CD4-positive, alpha-beta T cell (primary cell): ENCODE measurements at places on chromosomes 2 and 18.

- DNase-seq, result no peak
Observed at GRCh38 chr2:231203087-231203486, 4.7 kb downstream of the ARMC9 start.

DNA sequence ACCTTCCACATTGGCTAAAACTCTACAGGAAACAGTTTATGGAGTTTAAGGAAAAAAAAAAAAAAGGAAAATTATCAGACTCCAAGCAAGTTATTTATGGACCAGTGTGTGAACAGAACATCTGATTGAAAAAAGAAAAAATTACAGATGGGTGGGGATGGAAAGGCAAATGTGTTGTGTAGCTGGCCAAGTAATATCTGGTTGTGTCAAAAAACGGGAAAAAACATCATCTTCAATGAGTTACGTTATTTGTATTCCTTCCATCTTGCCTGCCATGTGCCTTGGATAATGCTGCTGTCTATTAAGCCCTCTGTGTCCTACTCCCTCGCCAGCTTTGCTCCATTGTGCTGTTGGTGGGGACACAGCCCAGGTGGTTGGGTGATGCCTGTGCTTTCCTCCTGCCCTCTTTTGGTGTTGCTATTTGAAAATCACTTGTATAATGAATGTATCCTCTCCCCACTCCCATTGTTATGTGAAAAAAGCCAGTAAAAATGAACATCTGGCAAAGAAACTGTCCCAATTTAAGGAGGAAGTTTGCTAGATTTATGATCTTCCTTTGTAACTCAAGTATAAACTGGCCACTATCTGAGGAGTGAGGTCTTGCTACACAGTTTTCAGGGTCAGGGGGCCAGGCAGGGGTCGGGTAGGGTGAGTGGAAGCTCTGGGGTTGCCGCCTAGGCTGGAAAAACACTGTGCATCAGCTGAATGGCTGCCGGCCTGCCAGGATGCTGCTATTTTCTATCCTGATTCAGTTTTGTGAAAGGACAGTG, 155.9 kb downstream of the FMNL2 start:
- DNase-seq, result no peak

DNA sequence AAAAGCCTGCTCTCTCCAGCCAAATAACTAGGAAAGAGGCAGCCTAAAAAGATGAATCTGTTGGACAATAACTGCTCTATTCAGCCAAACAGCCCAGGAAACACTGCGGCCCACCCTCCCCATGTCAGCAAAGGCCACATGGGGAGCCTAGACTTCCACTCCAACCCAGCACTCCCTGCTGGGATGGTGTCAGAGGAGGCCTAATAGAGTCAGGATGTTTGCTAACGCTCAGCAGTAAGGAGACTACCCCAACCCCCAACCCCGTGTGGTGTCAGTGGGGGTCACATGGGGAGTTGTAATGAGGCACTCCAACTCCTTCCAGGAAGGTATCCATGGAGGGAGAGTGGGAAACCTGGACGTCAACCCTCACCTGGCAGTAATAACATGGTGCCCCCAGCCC, 41.6 kb downstream of the ZBTB7C start:
- no peak for DNase-seq

DNA sequence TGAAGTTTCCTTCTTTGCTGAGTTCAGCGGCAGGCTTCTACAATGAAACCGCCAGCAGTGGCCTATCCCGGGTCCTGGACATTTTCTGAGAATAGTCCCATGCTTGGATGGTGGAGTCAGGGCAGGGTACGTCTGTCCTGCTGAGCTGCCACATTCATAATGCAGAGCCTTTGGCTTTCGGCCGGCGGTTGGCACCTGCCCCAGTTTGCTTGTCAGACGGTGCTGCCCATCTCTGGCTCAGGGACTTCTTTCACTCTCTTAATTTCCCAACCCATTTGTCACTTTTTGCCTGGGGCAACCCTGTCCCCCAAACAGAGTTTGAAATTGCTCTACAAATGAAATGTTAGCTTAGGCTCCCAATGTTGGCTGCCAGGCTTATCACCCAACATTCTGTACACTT, 57.2 kb downstream of the SOX11 start:
- no peak for DNase-seq

DNA sequence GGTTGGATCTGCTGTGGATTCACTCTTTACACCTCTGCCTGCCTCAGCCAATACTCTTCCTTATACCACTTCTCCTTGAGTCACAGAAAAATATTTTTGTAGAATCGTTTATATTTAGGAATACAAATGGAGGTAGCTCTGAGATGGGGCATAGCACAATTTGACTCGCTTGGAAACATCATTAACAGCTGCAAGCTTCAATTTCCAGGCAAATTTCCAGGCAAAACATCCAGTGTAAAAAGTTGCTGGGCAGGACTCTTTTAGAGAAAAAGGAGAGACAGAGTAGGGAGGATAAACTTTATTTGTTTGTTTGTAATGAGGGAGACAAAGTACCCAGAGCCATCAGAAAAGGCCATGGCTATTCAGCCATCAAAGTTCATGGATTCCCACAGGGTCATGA, 74.4 kb upstream of the SOX11 start:
- DNase-seq, result no peak

DNA sequence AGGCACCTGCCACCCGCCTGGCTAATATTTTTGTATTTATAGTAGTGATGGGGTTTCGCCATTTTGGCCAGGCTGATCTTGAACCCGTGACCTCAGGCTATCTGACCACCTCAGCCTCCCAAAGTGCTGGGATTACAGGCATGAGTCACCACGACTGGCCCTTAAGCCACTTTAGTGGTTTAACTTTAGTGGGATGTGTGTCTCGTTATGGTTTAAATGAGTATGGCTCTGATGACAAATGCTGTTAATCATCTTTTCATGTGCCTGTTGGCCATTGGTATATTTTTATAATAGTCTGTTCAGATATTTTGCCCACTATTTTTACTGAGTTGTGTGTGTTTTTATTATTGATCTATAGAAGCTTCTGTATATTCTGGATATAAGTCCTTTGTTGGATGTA, 205.9 kb downstream of the MYO1B start:
- no peak for DNase-seq

- no peak for DNase-seq
Observed at GRCh38 chr2:160305081-160305750, 105.1 kb upstream of the ITGB6 start.

DNA sequence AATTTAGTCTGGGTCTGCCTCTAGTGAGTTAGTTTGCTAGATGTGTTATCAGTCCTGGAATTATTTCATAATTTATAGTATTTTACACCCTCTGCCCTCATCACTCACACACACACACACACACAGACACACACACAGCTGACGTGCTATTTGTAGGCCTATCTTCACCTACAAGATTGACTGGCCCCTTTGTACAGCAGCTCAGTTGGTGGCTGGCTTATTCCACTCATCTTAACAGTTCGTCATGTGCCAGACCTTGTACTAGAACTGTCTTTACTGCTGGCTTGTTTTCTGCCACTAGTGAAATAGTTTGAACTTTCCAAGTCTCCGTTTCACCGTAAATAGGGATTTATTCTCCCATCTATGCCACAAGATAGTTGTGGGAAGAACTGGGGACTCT, 21.3 kb downstream of the CENPO start:
- DNase-seq, result no peak

DNA sequence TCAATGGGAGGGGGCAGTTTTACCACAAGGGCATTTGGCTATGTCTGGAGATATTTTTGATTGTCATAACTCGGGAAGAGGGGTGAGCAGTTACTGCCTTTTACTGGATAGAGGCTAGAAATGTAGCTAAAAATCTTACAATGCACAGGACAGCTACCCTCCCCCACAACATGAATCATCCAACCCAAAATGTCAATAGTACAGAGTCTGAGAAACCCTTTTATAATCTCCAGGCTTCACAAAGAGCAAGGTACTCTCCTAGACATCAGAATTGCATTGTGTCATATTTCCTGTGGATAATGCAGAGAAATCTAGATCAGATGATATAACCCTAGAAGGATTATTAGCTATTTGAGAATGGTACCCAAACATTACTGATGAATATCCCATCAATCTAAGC, 277.1 kb upstream of the NRP2 start:
- no peak for DNase-seq

DNA sequence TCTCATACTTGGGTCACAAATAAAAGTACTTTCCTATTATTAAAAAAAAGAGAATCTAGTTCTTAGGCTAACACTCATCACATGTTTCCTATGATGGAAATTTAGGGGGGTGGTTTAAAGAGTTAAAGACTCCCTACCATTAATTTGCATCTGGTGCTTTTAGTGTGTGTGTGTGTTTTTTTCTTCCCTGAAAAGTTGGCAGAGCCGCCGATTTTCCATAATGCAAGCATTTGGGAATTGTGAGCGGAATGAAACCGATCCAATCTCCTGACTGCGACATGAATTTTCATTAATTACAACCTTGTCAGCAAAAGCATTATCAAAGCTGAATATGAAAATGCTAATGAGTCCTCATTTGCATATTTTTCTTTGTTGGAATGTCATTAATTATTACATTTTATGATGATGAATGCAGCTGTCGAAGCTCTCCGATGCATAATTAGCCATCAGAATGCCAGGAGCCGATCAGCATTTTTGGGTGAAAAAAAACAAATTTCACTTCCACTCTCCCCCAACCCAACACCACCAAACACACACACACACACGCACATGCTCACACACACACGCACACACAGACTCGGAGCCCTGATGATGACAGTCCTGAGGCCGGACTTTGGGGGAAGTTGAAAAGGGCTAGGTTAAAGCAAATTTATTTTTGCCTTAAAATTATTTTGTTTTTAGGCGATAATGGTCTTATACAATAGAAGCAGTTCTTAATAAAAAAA, 165.4 kb downstream of the TCF4 start:
- no peak for DNase-seq

- DNase-seq, result no peak
Observed at GRCh38 chr18:22447792-22448191, 30.1 kb upstream of the CTAGE1 start.

- DNase-seq, result no peak
Observed at GRCh38 chr2:68046642-68047240, 16.1 kb downstream of the C1D start.

- no peak for DNase-seq
Observed at GRCh38 chr2:139478165-139478914, 698.1 kb upstream of the NXPH2 start.

DNA sequence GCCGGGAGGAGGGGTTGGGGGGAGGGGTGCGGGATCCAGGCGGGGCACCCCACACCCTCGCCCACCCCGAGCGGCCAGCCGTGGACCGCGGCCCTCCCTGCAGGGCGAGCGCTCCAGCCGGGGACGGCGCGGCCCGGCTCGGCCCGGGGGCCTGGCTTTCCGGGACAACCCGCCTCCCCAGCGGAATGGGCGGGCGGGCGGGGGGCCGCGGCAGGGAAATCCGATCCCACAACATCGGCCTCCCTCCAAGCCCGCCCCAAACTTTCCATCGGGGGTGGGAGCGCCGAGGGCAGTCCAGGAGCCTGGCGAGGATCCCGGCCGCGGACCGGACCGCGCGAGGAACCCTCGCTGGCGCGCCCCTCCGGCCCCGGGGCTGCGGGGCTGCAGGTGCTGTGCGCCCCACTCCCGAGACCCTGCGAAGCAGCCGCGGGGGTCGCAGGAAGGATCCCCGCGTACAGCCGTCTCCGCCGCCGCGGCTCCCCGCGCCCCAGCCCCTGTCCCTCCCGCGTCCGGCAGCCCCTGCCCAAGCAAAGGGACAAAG, 529 bp downstream of the SEMA4C start:
- DNase-seq, result no peak

DNA sequence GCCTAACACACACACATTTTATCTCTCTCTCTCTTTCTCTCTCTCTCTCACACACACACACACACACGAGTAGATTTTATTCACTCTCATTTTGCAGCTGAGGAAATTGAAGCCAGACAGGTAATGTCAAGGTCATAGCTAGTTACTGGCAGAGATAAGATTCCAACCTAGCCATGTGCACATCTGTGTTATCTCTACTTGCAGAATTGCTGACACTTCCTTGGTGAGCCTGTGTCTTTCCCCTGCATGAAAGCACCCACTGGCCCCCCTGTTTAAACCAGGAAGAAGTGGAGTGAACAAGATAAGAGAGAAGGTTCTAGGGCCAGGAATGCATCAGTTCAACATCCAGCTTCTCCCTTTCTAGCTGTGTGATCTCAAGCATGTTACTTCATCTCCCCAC, 423.7 kb downstream of the TXNL1 start:
- DNase-seq, result no peak

DNA sequence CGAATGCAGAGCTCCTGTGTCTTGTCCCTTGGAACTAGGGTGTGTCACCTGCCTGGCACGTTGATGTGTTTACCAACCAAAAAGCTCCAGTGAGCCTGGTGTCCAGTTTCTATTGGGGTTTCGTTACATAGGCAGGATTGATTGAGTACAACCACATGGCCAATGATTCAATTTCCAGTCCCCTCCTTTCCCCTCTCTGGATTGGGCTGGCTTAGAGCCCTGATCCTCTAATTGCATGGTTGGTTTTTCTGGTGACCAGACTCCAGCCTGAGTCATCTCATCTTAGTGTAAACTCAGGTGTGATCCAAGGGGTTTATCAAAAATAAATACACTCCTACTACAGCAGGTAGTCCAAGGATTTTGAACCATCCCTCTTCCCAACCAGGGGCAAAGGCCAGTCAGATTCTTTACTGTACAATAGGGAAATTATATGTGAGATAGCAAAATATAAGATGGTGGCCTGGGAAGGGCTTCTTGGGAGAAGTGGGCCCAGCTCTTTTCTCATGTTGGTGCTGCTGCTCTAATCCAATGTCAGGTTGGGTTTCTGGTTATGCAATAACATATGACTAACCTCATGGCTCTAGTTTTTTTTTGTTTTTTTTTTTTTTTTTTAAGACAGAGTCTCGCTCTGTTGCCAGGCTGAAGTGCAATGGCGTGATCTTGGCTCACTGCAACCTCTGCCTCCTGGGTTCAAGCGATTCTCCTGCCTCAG, 64.7 kb upstream of the MGAT5 start:
- no peak for DNase-seq
